CD8-positive, alpha-beta memory T cell (primary cell): ENCODE measurements at places on chromosomes 4 and X. TPM values are rescaled to one million over a fixed set of nuclear protein-coding genes. Genes with fewer than 3 reads are reported as not detected.

- no peak for DNase-seq
Measured at GRCh38 chrX:86946569-86946968, 571.0 kb upstream of the KLHL4 start.

DNA sequence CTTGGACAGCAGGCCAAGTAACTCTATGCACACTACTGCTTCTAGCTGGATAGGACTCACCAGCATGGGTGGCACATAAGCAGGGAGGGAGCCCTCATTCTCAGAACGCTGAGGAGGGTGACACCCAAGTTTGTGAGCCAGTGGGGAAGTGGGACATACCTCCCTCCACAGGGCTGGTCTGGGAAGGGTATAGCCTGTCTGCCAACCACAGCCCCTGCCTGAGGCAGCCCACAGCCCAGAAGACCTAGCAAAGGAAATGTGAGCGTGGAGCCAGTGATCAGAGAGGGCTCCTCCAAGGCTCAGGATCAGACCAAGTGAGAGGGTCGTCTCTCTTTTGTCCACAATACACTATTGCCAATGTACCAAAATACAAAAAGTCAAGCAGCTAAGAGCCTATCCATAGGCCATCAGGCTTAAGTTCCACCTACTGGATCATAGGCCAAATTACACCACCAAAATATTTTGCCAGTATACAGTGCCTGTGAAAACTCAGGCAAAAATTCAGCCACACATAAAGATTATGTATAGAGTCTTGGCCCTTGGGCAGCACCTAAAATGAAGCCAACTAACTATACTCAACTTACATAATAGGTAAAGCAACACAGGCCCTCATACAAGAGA is 1203.1 kb downstream of the PCDH18 start:
- DNase-seq = no peak

GRCh38 chr4:182140547-182140946 is 102.7 kb upstream of the TENM3 start:
- DNase-seq = no peak

DNA sequence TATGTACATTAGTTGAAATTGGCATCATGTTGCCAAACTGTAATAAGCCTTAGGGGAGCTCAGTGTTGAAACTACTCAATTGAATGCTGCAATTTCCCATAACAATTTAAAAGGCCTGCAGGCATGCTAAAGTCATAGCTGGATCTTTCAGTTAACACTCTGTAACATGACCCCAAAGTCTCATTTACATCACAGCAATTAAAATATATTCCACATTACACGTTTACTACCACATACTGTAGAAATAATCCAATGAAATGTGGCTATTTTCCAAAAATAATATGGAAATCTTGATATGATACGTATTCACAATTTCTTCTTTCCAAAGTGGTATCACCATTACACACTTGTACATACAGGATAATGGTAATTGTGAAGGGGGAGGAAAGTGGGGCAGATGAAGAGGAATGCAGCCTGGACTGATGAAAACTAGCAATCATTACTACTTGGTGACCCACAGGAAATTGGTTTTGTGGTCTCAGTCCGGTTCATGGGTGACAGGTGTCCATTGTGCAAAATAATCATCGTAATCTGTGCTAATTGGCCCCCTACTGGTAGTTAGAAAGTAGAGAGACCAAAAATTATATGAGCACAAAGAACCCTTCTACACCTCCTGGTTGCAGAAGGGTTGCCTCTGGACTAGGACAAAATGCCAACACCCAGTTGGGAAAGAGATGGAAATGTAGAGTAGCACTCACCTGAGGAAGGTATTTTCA is 63.7 kb downstream of the TENM3 start:
- no peak for DNase-seq

GRCh38 chrX:9108054-9108453 is 74.1 kb upstream of the FAM9B start:
- no peak for DNase-seq

- no peak for DNase-seq
Measured at GRCh38 chr4:20124317-20125026, 127.2 kb upstream of the SLIT2 start.

DNA sequence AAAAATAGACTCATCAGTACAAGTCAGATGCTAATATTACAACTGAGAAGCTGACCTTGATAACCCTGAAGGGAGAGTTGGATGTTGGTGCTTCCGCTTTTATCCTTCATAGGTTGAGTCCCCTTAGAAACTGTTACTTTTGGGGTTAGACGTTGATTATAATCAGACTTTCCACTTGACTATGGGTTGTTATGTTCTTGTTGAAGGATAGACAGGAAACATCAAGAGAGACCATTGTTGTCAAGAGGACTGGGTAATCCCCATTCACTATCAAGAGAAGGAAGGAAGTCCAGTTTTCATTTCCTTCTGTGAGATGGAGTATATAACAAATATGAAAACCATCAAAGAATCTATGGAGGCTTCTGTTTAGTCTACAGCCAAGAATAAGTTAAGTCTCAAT is 229.9 kb upstream of the AFF2 start:
- no peak for DNase-seq

DNA sequence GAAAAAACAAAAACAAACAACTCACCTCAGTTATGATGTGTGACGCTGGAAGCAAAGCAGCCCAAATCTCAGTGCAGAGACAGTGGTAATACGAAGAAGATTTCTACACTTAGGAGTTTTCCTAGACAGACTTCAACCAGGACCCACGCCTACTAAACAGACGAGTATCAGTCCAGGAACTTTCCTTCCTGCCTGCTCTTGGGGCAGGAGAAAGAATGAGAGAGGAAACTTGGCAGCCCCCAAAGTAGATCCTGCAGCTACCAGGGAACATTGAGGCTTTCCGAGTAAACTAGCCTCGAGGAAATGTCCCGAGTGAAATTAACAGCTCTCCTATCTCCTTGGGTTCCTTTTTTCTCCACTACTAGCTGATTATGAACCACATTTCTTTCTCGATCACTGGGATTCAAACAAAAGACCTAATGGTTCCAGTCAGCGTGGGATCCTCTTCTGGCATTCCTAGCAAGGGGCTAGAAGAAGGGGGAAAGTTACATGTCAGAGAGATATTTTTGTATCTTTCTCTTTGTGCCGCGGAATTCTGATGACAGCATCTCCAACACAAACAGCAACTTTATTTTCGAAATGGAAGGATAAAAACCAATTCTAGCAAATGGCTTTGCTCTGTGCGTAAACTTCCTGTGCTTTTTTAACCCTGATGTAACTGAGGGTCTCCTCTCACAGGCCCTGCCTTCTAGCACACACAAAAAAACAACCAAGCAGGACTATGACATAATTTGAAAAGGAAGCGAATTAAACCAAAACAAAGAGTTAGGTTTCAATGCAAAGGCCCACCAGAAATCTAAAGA is 53.2 kb downstream of the PPM1K start:
- no peak for DNase-seq

DNA sequence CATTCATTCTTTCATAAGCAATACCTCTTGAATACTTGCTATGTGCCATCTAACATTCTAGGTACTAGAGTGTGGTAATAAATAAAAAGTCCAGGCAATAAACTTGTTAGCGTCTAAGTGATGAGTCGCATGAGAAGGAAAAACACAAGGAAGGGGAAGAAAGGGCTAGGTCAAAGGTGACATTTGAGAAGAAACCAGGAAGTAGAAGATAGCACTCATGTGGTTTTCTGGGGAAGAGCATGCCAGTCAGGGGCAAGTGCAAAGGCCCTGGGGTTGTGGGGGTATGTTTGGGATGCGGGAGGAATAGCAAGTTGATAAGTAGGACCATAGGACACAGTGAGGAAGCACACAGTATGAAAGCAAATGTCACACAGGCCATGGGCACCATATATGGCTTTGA is 157.0 kb downstream of the TSPAN5 start:
- no peak for DNase-seq

The F8A1 gene
- total RNA-seq = 45.2 TPM

The ASB5 gene
- not detected for total RNA-seq

The USP9X gene
- total RNA-seq = 54.5 TPM

The CT45A10 gene
- not detected for total RNA-seq

The TGIF2LX gene
- total RNA-seq = not detected
